Stomach (tissue), 19 donors: ENCODE measurements at places on chromosomes 6 and 20. TPM values are rescaled to one million over a fixed set of nuclear protein-coding genes. Genes with fewer than 3 reads are reported as not detected.
A peak's percentile ranks its signal among the peaks of the same experiment; 100 is the strongest.

Gene SLC22A3
- polyA plus RNA-seq: 2.0 TPM

Gene OR2H1
- not detected for polyA plus RNA-seq

Gene LGSN
- polyA plus RNA-seq: 0.03 TPM

Gene PDYN
- polyA plus RNA-seq: not detected

Gene FBXO30
- 2.6 TPM for polyA plus RNA-seq

Gene OR12D3
- not detected for polyA plus RNA-seq

Gene IRF4
- 0.48 TPM for polyA plus RNA-seq

Gene OXT
- polyA plus RNA-seq: 0.45 TPM

Gene SIRPA
- polyA plus RNA-seq: 8.5 TPM

Gene LINC00237
- not detected for polyA plus RNA-seq

Gene BPI
- polyA plus RNA-seq: 0.44 TPM

- no peak for DNase-seq
These were observed 87.5 kb upstream of the MPC1 start for GRCh38 chr6:166470029-166470862.

GRCh38 chr6:160273196-160273595 lies 14.6 kb upstream of the SLC22A2 start:
- DNase-seq: no peak

GRCh38 chr6:10276106-10276505 lies 138.8 kb downstream of the TFAP2A start:
- no peak for DNase-seq

GRCh38 chr6:44131892-44132291 lies 4.5 kb downstream of the TMEM63B start:
- no peak for DNase-seq

GRCh38 chr6:96786336-96786735 lies 50.9 kb downstream of the GPR63 start:
- DNase-seq: no peak

- no peak for DNase-seq
These were observed 33.3 kb downstream of the BLOC1S5 start for GRCh38 chr6:8030920-8031319.

- DNase-seq: no peak
These were observed 48.9 kb downstream of the GGTLC1 start for GRCh38 chr20:23939641-23940040.

- DNase-seq: no peak
These were observed 1.2 kb downstream of the MTCH1 start for GRCh38 chr6:36984581-36985416.

GRCh38 chr6:134339216-134339615 lies 21.3 kb upstream of the SGK1 start:
- no peak for DNase-seq

- DNase-seq: peak; percentile 70
These were observed 126.1 kb downstream of the ARHGAP18 start for GRCh38 chr6:129583866-129584265.

- no peak for DNase-seq
These were observed 26.4 kb downstream of the GDAP1L1 start for GRCh38 chr20:44273231-44274215.

DNA sequence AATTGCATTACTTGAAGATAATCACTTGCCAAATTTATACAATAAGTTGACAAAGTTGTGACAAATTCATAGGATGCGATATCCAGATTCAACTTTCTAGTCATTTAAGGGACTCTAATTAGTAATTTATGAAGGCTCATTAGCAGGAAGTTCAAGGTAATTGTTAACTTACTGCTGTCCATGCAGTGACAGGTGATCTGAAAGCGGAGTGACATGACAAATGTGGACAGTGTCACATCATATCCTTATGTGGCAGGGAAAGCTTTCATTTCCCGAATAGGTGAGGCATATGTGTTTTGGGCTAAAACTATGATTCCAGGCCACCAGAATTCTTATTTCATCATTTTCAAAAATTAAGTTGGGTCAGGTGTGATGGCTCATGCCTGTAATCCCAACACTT lies 115.9 kb upstream of the BMP2 start:
- DNase-seq: no peak

DNA sequence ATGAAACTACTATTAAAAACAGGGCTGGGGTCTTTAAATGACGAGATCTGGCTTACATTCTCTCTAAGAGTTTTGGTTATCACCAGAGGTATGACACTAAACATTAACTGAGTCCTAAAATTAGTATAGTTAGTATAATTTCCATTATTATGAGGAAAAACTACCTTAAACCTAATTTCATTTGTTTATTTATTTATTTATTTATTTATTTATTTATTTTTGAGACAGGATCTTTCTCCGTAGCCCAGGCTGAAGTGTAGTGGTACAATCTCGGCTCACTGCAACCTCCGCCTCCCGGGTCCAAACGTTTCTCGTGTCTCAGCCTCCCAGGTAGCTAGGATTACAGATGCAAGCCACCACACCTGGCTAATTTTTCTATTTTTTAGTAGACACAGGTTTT lies 85.5 kb downstream of the RNGTT start:
- no peak for DNase-seq

- DNase-seq: no peak
These were observed 36.0 kb downstream of the TIAM2 start for GRCh38 chr6:155031091-155031490.

DNA sequence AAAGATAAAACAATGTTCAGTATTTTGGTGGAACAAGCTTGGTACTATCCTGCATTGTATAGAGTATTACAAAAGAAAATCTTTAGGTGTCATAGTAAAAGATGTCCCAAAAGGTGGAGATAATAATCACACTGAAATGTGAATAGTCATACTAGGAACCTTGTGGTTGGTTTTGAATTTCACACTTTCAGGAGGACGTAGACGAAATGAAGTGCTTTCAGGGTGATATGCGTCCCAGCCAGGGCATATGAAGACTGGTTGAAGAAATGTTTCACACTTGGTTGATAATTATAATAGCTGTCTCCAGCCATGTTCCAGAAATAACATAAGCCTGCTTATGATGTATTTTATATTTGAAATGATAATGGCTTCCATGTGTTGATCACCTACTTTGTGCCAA lies 60.4 kb downstream of the SCAND1 start:
- no peak for DNase-seq

DNA sequence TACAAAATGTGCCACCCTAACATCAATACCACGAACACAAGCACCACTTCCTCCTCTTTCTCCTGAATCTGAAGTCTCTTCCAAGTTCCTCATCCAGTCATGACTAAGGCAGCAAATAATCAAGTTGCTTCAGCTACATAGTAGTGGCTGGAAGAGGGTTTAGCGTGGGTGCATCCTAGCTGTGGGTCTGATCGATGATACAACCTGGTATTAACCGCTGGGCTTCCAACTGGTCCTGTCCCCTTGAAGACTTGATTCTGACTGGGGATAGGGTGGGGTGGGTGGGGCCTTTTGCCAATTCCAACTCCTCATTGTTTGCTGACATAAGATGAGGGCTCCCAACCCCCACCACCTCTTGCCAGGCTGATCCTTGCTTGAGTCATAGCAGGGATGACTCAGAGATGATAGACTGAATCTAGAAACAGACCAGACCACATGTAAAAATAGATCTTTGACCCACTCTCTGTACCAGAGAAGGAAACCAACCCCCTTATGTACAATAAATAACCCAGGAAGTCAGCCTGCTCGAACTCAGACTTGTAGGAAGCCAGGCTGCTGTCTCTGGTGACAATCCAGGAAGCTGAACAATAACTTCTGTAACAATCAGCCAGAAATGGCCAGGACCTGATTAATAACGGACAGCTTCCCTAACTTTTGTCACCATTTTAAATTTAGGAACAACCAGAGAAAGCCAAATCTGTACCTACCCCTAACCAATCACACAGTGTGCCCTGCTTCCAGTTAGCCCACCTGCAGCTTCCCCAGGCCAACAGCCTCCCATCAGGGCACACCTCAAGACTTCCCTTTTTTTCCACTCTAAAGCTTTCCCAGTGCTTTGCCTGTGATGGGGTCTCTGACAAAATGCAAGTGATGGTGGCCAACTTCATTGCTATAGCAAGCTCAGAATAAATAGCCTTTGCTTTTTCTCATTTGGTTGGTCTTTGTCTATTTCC lies 68.9 kb upstream of the FAM184A start:
- DNase-seq: peak; percentile 37

GRCh38 chr20:1184638-1185315 lies at the start of gene TMEM74B:
Gene TMEM74B, minus strand, starts transcription at chr20:1184981. Its CDS starts 1,180 bp downstream, at chr20:1183801.
- DNase-seq: no peak

GRCh38 chr6:9487128-9487527 lies 927.7 kb downstream of the TFAP2A start:
- no peak for DNase-seq

GRCh38 chr20:25856256-25856884 lies 159.7 kb upstream of the ZNF337 start:
- no peak for DNase-seq

DNA sequence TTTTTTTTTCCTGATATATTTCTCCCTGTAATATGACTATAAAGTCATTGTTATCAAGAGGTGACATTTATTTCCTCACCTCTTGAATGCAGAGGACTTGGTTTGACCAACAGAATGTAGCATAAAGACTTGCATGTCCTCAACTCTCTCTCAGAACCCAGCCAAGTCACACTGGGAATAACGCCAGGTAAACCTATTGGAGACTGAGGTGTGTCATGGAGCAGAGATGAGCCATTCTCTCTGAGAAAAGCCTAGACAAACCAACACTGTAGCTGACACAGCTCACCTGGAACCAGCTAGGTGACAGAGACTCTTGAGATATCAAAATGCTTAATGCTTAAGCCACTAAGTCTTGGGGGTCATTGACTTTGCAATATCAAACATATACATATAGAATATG lies 533.6 kb downstream of the HAO1 start:
- no peak for DNase-seq

GRCh38 chr6:153668758-153669157 lies 370.3 kb upstream of the OPRM1 start:
- DNase-seq: no peak

GRCh38 chr6:925656-926213 lies 232.8 kb upstream of the EXOC2 start:
- DNase-seq: no peak

DNA sequence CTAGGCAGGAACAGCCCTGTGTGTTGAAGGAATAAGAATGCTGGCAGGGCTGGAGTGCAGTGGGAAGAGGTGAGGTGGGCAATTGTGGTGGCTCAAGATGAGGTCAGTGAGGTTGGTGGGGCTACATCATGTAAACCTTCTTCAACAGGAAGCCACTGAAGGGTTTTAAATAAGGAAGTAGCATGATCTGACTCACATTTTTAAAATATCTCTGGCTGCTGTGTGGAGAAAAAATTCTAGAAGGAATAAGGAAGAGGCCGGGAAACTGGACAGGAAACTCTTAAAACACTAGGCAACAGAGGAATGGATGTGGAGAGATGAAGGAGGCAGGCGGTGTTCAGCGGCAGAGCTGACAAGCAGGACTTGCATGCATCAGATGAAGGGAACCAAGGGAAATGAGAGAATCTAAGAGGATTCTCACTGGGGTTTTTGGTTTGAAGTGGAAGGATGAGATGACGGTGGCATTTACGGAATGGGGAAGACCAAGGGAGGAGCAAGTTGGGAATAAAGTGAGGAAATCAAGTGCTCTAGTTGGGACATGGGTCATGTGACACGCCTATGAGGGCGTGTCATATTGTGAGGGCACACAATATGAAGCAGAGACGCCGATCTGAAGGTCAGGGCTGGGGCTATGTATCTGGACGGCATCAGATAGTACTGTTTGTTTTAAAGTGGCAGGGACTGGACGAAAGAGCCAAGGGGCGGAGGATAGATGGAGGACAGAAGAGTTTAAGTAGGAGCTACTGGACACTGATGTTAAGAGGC lies 18.2 kb downstream of the TMEM242 start:
- DNase-seq: peak; percentile 67
